ENCODE measurements at places on chromosomes 2 and 18.
A peak's percentile ranks its signal among the peaks of the same experiment; 100 is the strongest.

DNA sequence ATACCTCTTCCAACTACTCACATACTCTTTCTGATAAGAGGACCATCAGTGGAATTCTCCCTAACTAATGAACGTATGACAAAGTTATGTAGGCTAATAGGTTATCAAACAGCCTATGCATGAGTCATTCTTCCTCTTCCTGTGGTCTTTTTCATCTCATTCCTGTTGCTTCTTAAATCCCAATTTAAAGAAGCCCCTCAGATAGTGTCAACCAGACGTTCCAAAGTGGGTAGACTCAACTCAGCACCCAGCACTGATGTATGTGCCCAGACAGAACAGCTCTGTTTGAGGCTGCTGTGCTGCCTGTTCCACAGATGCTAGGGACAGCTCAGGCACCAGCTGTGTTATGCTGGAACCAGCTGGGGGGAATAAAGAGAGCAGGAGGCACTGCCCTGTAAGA lies 52.6 kb downstream of the CXCR4 start:
- no peak for DNase-seq

GRCh38 chr2:128325611-128326181 lies 7.0 kb upstream of the HS6ST1 start:
- no peak for DNase-seq

- DNase-seq = no peak
Measured at GRCh38 chr2:59569124-59569523, 984.3 kb downstream of the BCL11A start.

GRCh38 chr18:59718464-59719157 lies 21.4 kb upstream of the CCBE1 start:
- no peak for DNase-seq

DNA sequence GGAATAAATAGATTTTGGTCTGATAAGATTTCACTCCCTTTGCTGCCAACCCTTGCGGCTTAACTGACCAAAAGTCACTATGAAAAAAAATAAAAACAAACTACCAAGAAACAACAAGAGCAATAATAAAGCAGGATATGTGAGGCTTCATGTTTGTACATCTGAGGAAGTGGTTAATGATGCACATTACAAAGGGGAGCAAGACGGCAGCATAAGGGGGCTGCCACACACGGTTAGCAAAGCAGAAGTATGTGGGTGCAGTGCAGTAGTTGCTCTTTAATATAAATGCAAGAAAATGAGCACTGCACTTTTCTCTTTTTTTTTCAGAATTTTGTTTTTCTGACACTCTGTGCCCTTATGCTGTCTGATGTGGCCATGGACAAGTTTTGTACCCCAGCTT lies 377.1 kb upstream of the CNTNAP5 start:
- DNase-seq = no peak

- DNase-seq = peak; percentile 67
Measured at GRCh38 chr2:36770542-36771287, 74.2 kb downstream of the VIT start.

GRCh38 chr18:80251700-80252099 lies 4.4 kb upstream of the PARD6G start:
- no peak for DNase-seq

GRCh38 chr2:10035633-10036032 lies 7.7 kb upstream of the KLF11 start:
- no peak for DNase-seq

DNA sequence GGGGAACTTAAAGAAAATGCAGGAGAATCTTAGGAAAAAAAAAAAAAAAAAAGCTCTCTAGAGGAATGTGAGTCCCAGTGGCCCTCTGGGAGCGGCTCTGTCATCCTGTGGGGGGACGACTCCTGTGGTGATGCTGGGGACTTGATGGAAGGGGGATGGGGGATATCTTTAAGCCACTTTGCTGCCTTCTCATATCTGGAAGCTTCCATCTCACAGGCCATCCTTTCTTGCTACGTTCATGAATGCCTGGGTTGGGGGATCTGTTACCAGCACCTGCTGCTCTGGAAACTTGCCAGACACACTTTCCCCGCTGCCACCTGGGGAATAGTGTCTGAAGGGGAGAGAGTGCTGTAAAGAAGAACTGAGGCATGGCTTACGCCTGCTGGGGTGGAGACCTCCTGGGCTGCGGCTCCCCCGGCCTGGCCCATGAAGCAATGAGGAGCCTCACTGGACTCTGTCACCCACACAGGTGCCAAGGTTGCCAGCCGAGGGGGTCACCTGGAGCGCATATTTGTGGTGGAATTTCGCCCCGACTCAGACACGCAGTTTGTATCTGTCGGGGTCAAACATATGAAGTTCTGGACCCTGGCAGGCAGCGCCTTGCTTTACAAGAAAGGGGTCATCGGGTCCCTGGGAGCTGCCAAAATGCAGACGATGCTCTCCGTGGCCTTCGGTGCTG lies 92.8 kb downstream of the RTN4 start:
- no peak for DNase-seq

- DNase-seq = no peak
Measured at GRCh38 chr2:161992531-161992930, 81.5 kb downstream of the DPP4 start.

- DNase-seq = no peak
Measured at GRCh38 chr2:217832115-217832514, 170.7 kb downstream of the TNS1 start.

- no peak for DNase-seq
Measured at GRCh38 chr2:145058457-145058856, 538.5 kb upstream of the ZEB2 start.

GRCh38 chr2:85522090-85522647 lies 16.8 kb upstream of the MAT2A start:
- DNase-seq = no peak

- DNase-seq = no peak
Measured at GRCh38 chr2:210370562-210370961, 55.6 kb upstream of the MYL1 start.

DNA sequence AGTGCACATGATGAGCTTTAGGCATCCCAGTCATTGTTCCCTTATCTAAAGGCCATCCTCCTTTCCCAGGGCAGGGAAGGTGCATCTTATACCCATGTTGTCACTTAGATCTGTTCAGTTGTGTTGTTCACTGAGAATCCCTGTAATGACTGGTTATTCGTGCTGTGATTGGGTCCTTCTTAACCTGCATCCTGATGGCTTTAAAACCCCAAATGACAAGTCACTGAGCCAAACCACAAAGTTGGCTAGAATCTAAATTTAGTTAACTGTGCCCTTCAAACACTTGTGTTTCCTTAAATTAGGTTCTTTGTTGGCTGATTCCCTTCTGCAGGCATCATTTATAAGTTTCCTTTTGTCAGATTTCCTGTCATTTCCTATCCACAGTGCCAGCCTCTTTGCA lies 58.5 kb upstream of the SLC16A14 start:
- no peak for DNase-seq

GRCh38 chr2:124836416-124836815 lies 811.3 kb downstream of the CNTNAP5 start:
- no peak for DNase-seq

DNA sequence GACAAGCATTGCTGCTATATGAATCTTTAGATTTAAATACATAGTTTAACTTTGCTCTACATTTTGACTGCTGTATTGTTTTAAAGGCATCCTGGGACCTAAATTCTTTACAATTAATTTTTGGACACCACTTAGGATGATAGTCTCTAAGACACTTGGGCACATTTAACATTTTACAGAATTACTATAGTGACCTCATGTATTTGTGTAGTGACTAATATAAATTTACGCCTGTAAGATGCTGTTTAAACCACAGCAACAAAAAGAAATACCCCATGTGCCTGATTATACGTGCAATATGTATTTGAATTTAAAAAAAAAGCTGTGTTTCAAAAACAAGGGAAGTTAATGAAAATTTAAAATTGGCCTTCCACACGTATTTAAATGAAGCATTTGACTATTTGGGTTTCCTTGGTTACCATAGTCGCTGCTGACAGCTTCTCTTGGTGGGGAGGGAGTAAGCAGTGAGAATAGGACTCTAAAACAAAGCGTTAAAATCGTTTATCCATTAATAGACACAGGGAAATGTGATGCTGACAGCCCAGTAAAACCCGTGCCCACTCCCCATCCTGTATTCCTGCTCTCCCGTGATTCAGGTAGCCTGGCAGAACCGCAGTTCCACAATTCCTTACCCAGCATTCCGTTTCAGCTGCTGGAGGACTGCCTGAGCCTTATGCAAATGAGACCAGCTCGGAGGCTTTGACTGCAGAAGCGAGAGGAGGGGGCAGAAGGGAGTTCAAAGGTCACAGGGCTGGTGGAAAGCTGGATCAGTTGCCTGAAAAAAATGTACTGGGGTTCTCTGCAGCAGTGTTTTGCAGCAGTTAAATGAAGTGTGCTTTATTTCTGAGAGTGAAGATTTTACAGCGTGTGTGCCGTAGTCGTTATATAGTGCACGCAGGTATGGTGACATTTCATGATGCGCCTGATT lies 104.3 kb downstream of the CSRNP3 start:
- no peak for DNase-seq

DNA sequence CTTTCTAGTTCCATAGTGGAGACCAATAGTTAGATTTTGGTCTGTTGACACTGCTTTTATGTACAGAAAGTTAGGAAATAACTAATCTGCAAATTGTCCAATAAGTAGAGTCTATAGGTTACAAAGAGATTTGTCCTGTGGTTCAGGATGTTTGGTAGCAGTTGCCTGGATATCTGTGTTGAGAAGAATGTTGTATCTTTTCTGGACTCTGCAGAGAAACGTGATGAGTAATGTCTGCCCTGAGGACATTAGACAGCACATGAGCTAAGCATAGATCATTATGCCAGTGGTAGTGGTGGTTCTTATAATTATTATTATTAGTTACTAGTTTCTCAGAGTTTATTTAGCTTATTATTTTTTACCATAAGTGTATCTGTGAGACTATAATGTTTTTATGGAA lies 65.8 kb downstream of the ANKRD62 start:
- no peak for DNase-seq

GRCh38 chr18:69774831-69775230 lies 172.8 kb downstream of the CD226 start:
- DNase-seq = no peak

GRCh38 chr18:316393-316792 lies 48.5 kb upstream of the THOC1 start:
- DNase-seq = no peak

DNA sequence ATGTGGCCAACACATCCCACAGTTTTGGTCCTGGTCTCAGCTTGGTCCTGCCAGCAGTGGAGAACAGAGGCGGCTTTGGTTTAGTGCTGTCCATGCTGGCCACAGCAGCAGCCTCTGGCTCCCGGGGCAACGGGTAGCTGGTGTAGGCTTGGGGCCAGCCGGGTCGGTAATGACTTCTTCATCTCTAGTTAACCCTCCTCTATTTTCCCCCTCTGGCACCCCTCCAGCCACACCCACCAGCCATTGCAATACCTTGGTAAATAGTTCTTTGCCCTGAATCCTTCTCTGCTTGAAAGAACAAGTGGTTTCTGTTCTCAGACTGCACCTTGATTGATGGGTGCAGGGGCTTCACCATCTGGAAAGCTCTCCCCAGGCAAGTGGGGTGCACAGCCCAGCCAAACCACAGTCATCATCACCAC lies 31.7 kb upstream of the ZNF396 start:
- no peak for DNase-seq

GRCh38 chr2:212665948-212666347 lies 127.3 kb upstream of the ERBB4 start:
- DNase-seq = no peak
